Stimulated activated CD4-positive, alpha-beta T cell treated with anti-CD3 and anti-CD28 coated beads, Interleukin-1b, Interleukin-23, amount 100 ng/mL, for 4 hours (primary cell): ENCODE measurements at places on chromosomes 11 and 22.

DNA sequence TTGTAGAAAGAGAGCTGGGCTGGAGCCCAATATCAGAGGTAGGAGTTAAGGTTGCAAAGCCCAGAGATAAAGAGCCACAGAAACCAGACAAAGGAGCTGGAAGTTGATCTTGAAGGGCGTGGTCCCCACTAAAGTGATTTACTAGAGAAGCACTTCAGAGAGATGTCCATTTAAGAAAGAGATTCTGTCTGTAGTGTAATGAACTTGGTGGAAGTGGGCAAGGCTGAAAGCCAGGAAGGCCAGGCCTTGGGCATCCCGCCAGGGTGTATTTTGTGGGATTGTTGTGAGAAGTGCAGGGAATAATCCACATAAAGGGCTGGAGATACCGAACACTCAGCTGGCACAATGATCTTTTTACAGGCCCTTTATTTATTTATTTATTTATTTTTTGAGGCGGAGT is 1398.8 kb downstream of the TBC1D22A start:
- DNase-seq = no peak

DNA sequence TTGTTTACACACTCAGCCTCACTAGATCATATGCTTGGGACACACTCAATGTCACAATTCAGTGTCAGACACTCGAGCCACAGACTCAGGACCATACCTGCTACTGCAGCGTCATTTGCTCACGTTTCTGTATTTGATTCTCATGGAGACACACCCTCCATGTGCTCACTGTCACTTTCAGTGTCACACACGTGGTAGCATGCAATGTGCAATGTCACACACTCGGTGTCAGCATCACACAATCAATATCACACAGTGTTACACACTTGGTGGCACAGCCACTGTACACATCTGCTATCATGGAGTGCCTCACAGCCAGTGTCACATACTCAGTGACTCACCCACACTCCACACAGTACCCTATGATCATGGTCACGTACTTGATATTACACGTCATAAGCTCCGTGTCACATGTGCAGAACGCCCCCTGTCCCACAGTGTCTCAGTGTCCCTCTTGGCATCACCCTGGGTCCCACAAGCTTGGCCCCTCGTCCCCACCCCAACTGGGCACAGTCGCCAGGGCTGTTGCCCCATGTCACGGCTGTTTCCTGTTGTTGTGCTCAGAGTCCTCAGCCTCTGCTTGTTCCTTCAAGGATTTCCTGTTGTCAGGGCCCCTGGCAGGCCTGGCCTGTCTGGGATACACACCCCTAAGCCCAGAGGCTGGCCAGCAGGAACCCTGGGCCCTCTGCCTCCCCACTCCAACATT is 49.6 kb downstream of the PDE2A start:
- DNase-seq = no peak

DNA sequence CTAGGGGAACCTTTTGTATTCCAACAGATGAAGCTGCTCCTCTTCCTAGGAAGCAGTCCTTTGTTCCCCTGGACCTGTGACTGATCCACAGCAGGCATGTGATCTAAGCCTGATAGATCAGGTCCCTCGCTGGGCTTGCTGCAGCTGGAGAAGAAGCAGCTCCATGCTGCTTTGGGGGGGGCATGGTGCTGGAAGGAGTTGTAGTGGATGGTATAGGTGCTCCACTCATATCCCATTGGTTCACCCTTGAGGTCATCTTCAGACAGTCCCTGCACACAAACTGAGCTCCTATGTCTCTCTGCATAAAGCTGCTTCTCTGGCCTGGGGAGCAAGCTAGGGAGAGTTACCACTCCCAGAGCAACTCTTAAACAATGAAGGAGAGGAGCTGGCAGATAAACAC is 9.5 kb upstream of the RIC3 start:
- DNase-seq = no peak

DNA sequence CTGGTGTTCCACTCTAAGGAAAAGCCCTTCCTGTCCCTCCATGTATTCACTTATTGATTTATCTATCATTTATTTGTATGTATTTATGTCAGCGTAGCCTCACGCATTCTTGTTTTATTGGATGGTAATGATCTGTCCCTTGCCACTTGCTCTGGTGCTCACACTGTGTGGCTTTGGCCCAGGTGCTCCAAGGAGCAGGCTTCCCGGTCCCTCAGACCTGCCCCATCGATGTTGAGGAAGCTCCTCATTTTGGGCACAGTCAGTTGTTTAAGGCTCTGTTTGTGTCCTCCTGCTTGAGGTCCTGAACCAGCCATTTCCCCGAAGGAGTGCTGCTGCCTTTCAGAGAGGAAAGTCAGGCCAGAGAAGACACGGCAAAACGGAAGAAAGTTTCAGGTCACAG is 1485.4 kb downstream of the TBC1D22A start:
- DNase-seq = no peak

DNA sequence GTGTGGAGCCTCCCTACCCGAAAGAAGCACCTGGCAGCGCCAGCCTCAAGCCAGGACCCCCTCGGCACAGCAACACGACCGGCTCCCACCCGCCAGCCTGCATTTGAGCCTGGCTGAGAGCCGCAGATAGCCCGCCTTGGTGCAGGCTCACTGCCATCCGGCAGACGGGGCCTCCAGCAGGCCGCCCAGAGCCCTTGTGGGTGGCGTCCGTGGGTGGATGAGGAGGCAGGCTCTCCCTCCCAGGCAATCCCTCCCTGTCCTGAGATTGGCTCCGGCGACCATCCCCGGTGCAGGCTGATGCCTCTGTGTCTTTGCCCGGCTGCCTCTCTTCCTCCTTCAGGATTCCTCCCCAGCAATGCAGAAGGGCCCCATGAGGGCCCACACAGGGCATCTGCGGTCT is 1527.9 kb downstream of the BRD1 start:
- no peak for DNase-seq
